Dermis microvascular lymphatic vessel endothelial cell (primary cell): ENCODE measurements at places on chromosomes 4 and X. TPM values are rescaled to one million over a fixed set of nuclear protein-coding genes. Genes with fewer than 3 reads are reported as not detected.

Gene DMD
- total RNA-seq: 1.8 and 2.1 TPM in 2 replicates

Gene FGF13
- 20.4 and 25.7 TPM in 2 replicates for total RNA-seq

Gene NDP
- total RNA-seq: under 0.01 TPM in 2 replicates

Gene CSAG2
- total RNA-seq: not detected in 2 replicates

Gene KLHL4
- 82.5 and 157 TPM in 2 replicates for total RNA-seq

Gene MAP7D2
- 0.13 and 0.26 TPM in 2 replicates for total RNA-seq

Gene AFM
- total RNA-seq: not detected in 2 replicates

Gene EDNRA
- 0.38 TPM in 1 of 2 replicates, not detected in the other for total RNA-seq

Gene SMIM10L2A
- total RNA-seq: 0.90 and 1.6 TPM in 2 replicates

Gene LUZP4
- not detected in 2 replicates for total RNA-seq

Gene ZCCHC12
- total RNA-seq: under 0.01 TPM in 1 of 2 replicates, not detected in the other

Gene PRSS48
- not detected in 2 replicates for total RNA-seq

Gene RCHY1
- total RNA-seq: 37.4 and 38.3 TPM in 2 replicates

Gene NPY2R
- total RNA-seq: not detected in 2 replicates

Gene PDZD4
- 0.26 and 0.89 TPM in 2 replicates for total RNA-seq

Gene EPGN
- total RNA-seq: not detected in 2 replicates

Gene UNC5C
- total RNA-seq: not detected in 2 replicates

Gene ADGRG4
- under 0.01 TPM in 1 of 2 replicates, not detected in the other for total RNA-seq

Gene CXorf65
- total RNA-seq: not detected in 2 replicates

Gene CNKSR2
- total RNA-seq: not detected in 2 replicates

Gene CENPVL1
- total RNA-seq: not detected in 2 replicates

Gene CSAG3
- not detected in 2 replicates for total RNA-seq

Gene PHEX
- 0.63 and 0.64 TPM in 2 replicates for total RNA-seq

Gene DMP1
- not detected in 2 replicates for total RNA-seq

Gene HEPH
- total RNA-seq: 4.1 and 8.3 TPM in 2 replicates

Gene USP17L22
- total RNA-seq: not detected in 2 replicates

Gene GAGE2A
- total RNA-seq: not detected in 2 replicates

Gene CT45A2
- not detected in 2 replicates for total RNA-seq

Gene HAND2
- not detected in 2 replicates for total RNA-seq

Gene CSN1S1
- not detected in 2 replicates for total RNA-seq

Gene CCDC120
- total RNA-seq: 0.39 and 1.6 TPM in 2 replicates

Gene GUCY1B1
- total RNA-seq: 7.3 and 8.7 TPM in 2 replicates

Gene SPARCL1
- total RNA-seq: 10.0 and 19.2 TPM in 2 replicates

Gene L1CAM
- 0.13 TPM in 2 replicates for total RNA-seq

Gene GNRHR
- not detected in 2 replicates for total RNA-seq

Gene CITED1
- total RNA-seq: 0.13 TPM in 2 replicates

Gene SORBS2
- 86.1 and 148 TPM in 2 replicates for total RNA-seq

Gene PRICKLE3
- 3.0 and 4.4 TPM in 2 replicates for total RNA-seq

Gene TLR7
- total RNA-seq: not detected in 2 replicates

Gene CT45A5
- total RNA-seq: not detected in 2 replicates

Gene SPANXN2
- total RNA-seq: not detected in 2 replicates

Gene ENAM
- not detected in 2 replicates for total RNA-seq

Gene GAGE12F
- total RNA-seq: not detected in 2 replicates

Gene SERTM2
- not detected in 2 replicates for total RNA-seq

Gene MAML3
- 4.4 TPM in 2 replicates for total RNA-seq
